ENCODE measurements at places on chromosomes 2 and 18. TPM values are rescaled to one million over a fixed set of nuclear protein-coding genes. Genes with fewer than 3 reads are reported as not detected.

The TET3 gene
- 30.1 TPM for total RNA-seq

The SIX2 gene
- total RNA-seq: not detected

- no peaks in the 10 kb centered on the region for H3K36me3 ChIP-seq
- no peak for DNase-seq
- no peak overlapping the region for H3K4me3 ChIP-seq
- H3K27ac ChIP-seq: no peak overlapping the region
- H3K27me3 ChIP-seq: peaks cover 3% of the 10 kb centered on the region
- H3K4me1 ChIP-seq: no peaks in the 10 kb centered on the region
Observed at GRCh38 chr2:223668302-223668998, 66.3 kb upstream of the SCG2 start.

The HOXD8 gene
- total RNA-seq: not detected

The GTF2A1L gene
- total RNA-seq: not detected

GRCh38 chr2:165957030-165957675 is 3.6 kb upstream of the TTC21B start:
- H3K27me3 ChIP-seq: no peaks in the 10 kb centered on the region
- H3K4me1 ChIP-seq: peaks cover 25% of the 10 kb centered on the region
- no peaks in the 10 kb centered on the region for H3K36me3 ChIP-seq
- no peak overlapping the region for H3K27ac ChIP-seq
- DNase-seq: no peak
- no peak overlapping the region for H3K4me3 ChIP-seq

DNA sequence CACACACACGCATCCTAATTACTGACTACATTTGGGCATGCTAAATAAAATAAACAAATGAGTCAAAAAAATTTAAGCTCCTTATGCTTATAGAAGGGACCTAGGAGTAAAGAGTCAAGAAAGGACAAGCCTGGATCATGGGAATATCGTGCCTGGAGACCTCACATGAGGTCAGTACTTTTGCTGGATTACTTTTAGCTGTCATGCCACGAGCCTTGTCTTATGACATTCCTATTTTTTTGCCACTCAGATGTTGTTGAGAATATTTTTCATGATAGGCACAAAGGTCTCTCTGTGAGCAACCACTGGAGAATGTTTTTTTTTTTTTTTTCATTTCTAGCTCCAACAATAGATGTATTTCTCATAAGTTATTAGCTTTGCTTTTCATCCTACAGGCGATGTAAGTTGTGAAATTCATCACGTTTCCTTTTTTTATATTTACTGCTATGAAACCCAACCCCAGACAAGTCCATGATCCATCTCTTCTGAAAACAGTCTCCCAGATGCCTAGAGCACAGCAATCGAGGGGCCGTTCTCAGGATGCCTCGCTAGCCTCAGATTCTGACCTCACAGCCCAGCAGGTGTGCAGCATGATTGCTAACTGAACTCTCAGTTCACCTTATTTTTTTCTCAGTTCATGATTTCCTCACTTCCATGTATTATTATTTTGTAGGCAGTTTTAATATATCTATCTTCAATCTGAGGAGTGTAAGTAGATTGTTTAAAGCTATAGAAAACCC is 464.5 kb downstream of the IRS1 start:
- H3K27me3 ChIP-seq: peaks cover 4% of the 10 kb centered on the region
- H3K4me3 ChIP-seq: no peak overlapping the region
- no peaks in the 10 kb centered on the region for H3K36me3 ChIP-seq
- H3K27ac ChIP-seq: no peak overlapping the region
- no peaks in the 10 kb centered on the region for H3K4me1 ChIP-seq
- DNase-seq: no peak

GRCh38 chr18:60684843-60685513 is 312.4 kb upstream of the MC4R start:
- H3K27ac ChIP-seq: no peak overlapping the region
- DNase-seq: no peak
- no peaks in the 10 kb centered on the region for H3K4me1 ChIP-seq
- no peaks in the 10 kb centered on the region for H3K27me3 ChIP-seq

GRCh38 chr18:53458268-53458667 is 766.2 kb downstream of the MBD2 start:
- no peak overlapping the region for H3K4me3 ChIP-seq
- H3K36me3 ChIP-seq: no peaks in the 10 kb centered on the region
- H3K27ac ChIP-seq: no peak overlapping the region
- DNase-seq: no peak

- H3K36me3 ChIP-seq: no peaks in the 10 kb centered on the region
- DNase-seq: no peak
- H3K4me1 ChIP-seq: no peaks in the 10 kb centered on the region
Observed at GRCh38 chr2:233519787-233520611, 46.6 kb downstream of the USP40 start.

The THOC1 gene
- 86.0 TPM for total RNA-seq

DNA sequence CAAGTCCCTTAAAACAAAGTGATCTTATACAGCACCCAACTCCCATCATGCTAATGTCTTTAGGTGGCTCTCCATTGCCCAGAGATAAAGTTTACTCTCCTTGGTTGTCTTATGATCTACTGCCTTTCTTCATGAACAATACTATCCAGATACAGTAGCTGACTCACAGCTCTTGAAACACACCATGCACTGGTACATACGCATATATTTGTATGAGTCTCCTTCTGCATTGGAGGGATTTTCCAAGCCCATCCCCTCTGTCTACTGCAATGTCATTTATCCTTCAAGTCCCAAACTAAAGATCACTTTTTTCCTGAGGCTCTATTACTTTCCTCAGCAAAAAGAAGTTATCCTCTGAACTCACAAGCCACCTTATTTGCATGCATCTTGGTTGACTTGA is 84.7 kb upstream of the LRATD1 start:
- H3K4me3 ChIP-seq: no peak overlapping the region
- no peaks in the 10 kb centered on the region for H3K36me3 ChIP-seq
- no peaks in the 10 kb centered on the region for H3K27me3 ChIP-seq

The KCNS3 gene
- not detected for total RNA-seq

The EML6 gene
- 1.4 TPM for total RNA-seq

DNA sequence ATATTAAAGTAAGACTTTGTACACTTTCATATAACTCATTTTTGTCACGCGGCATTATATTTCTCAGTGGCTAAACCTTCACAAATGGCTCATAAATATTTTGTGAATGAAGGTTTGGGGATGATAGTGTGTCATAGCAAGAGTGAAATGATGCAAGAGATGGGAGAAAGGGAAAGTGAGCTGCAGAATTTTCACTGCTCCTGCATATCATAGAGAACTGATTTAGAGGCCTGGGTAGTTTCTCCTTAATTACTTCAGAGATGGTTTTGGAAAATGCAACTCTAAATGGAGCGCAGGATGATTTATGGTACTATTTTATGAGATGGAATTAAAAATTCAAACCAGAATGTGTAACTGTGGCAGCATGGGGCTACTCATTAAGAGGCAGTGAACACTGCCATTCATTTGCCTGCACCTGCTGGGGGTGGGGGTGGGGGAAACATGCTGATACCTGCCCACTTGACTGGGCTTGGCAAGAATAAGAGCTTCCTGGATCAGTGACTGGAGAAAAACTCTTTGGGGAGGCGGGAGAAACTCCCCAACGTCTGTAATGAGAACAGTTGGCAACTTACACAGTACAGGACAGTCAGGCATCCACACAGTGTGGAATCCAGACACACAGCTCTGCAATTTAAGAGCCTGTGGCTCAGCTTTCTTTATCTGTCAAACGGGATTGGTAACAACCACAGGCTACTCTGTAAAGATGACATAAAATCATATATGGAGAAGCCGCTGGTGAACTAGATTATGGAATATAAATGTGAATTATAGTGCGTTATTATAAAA is 941.9 kb downstream of the SLC4A3 start:
- H3K27ac ChIP-seq: no peak overlapping the region
- H3K4me1 ChIP-seq: no peaks in the 10 kb centered on the region
- H3K27me3 ChIP-seq: no peaks in the 10 kb centered on the region

DNA sequence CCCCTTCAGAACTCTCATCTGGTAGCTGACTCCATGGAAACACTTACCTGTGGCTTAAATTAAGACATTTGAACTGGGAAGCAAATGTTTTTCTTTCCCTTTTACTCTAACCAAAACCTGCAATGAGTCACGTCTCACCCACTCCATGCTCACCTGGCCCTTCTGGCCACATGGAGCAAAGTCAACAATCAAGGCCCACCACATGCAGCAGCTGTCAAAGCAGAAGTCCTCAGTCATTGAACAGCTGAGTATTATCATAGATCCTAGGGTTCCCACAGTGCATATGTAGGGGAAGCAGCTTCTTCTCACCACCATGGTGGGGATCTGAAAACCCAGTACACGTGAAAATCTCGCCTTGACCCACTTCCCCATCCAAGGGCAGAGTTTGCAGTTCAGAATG is 12.3 kb upstream of the MEP1B start:
- H3K36me3 ChIP-seq: no peaks in the 10 kb centered on the region
- H3K27ac ChIP-seq: no peak overlapping the region

- H3K27me3 ChIP-seq: no peaks in the 10 kb centered on the region
- no peaks in the 10 kb centered on the region for H3K4me1 ChIP-seq
- no peaks in the 10 kb centered on the region for H3K36me3 ChIP-seq
- H3K4me3 ChIP-seq: no peak overlapping the region
- no peak for DNase-seq
- no peak overlapping the region for H3K27ac ChIP-seq
Observed at GRCh38 chr2:49165662-49166061, 11.3 kb upstream of the FSHR start.

The BOLL gene
- total RNA-seq: not detected

DNA sequence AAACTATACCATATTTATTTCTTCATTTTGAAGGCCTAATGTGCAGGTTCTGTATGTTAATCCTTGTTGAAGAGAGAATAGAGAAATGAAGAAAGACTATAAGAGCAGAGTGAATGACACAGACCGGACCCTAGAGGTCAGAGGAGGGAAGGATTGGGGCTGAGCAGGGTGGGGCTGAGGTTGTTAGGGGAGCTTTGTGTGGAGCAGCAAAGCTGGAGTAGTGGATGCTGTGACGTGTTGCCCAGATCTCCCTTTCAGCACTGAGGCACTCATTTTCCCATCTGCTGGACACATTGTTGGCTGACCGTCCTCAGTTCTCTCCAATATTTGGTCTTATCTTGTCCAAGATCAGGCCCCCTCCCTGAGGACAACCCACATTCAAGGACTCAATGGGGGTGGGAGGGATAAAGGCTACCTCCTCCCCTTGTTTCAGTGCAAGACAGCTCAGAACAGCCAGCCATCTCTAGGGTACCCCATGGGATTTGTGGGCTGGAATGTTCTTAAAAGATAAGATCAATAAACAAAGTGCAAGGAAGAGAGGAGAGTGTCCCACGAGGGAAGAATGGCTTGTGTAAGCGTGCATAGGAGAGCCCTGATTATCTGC is 143.6 kb downstream of the TDRD15 start:
- H3K4me3 ChIP-seq: no peak overlapping the region
- H3K36me3 ChIP-seq: no peaks in the 10 kb centered on the region
- H3K27me3 ChIP-seq: peaks cover under 1% of the 10 kb centered on the region
- H3K4me1 ChIP-seq: no peaks in the 10 kb centered on the region
- DNase-seq: no peak
- no peak overlapping the region for H3K27ac ChIP-seq

DNA sequence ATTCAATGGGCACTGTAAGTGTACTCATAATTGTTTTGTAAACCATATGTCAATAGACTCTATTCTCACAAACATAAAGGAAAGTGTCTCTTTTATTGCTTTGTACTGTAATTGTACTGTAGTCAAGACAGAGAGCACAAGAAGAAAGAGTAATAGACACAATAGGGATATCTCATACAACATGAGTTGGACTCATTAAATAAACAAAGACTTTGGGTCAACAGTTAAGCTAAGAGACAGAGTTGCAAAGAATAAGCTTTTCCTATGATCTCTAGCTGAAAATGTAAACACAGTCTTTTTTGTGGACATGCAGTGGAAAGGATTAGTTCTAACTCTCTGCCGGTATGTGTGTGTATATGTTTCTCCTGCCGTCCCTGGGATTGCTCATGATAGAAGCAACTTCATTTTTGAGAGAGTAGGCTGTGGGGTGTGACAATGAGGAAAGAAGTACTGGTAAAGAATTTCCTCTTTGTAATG is 13.9 kb upstream of the KYNU start:
- no peaks in the 10 kb centered on the region for H3K4me1 ChIP-seq
- peaks cover 1% of the 10 kb centered on the region for H3K27me3 ChIP-seq
- no peak for DNase-seq
- H3K36me3 ChIP-seq: no peaks in the 10 kb centered on the region
- H3K27ac ChIP-seq: no peak overlapping the region

GRCh38 chr18:6482198-6482977 is 67.7 kb upstream of the L3MBTL4 start:
- no peak overlapping the region for H3K27ac ChIP-seq
- peaks cover 4% of the 10 kb centered on the region for H3K27me3 ChIP-seq
- H3K4me1 ChIP-seq: no peaks in the 10 kb centered on the region
- H3K4me3 ChIP-seq: no peak overlapping the region
- DNase-seq: no peak

DNA sequence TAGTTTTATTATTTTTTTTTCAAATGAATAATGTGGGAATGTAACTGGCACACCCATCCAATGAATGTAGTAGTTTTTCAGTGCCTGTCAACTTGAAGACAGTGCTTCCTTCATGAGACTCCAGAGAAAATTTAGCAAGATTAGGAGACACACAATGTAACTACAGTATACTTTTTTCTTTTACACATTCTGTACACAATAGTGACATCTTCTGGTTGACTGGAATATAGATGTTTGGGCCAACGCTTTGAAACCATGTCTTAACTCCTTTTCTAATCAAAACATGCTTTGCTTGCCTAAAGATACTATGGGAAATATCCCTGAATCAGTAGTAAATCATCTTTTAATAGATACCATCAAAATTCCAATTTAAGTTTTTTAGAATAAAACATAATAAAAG is 229.5 kb upstream of the ZC3H15 start:
- no peaks in the 10 kb centered on the region for H3K4me1 ChIP-seq
- no peaks in the 10 kb centered on the region for H3K27me3 ChIP-seq
- no peak for DNase-seq
- no peak overlapping the region for H3K27ac ChIP-seq

DNA sequence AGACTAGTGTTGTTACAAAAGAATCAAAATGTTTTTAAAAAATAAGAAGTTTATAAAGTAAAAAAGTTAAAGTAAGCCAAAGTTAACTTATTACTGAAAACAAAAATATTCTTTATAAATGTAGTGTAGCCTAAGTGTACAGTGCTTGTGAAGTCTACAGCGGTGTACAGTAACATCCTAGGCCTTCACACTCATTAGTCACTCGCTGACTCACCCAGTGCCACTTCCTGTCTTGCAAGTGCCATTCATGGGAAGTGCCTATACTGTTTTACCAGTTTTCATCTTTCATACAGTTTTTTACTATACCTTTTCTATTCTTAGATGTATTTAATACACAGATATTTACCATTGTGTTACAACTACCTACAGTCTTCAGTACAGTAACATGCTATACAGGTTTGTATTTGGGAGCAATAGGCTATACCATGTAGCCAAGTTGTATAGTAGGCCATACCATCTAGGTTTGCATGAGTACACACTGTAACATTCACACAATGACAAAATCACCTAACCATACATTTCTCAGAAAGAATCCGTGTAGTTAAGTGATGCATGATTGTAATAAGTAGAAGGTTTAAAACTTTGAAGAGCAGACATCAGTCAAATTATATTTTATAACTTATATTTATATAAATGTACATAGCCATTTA is 13.4 kb downstream of the SERPINB7 start:
- no peaks in the 10 kb centered on the region for H3K4me1 ChIP-seq
- peaks cover 4% of the 10 kb centered on the region for H3K27me3 ChIP-seq
- H3K27ac ChIP-seq: no peak overlapping the region

The INPP5D gene
- total RNA-seq: 124 TPM

The MPP4 gene
- total RNA-seq: not detected

The CYP26B1 gene
- total RNA-seq: not detected
